ENCODE measurements at places on chromosomes 7 and 10. TPM values are rescaled to one million over a fixed set of nuclear protein-coding genes. Genes with fewer than 3 reads are reported as not detected.

The C7orf33 gene
- polyA plus RNA-seq = not detected

GRCh38 chr10:3887885-3888476 is 103.0 kb upstream of the KLF6 start:
- no peak for DNase-seq

The CAV2 gene
- 85.2 TPM for polyA plus RNA-seq

DNA sequence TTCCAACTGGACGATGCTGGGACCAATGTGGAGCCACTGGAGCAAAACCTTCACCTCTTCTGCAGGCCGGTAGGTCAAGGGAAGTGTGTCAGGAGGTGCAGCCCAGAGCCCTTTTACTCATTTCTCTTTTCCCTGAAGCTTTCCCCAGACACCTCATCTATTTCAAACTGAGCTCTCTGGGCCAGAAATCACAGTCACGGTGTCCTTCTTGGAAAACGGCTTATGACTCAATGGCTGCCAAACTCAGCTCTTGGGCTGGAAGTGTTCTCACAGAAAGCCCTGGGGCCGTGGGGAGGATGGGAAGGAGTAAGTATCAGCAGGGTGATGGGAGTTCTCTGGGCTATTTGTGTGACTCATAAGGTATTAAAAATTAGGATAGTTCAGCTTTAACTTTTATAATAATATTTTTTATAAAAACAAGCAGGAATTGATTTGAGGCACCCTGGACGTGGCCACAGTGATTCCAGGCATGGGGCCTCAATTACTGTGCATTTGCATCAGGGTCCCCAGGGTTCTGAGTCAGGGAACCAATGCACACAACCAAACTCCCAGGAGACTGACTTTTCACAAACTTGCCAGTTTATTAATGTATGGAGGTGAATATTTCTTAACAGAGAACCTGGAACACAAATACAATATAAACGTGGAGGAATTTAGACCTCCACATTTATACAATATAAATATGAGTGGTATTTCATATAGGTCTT is 187.4 kb upstream of the TMEM72 start:
- DNase-seq = peak; percentile 49

GRCh38 chr10:19941206-19941880 is 125.1 kb downstream of the PLXDC2 start:
- no peak for DNase-seq

- no peak for DNase-seq
These were observed 37.3 kb downstream of the PLPP4 start for GRCh38 chr10:120494313-120494710.

- DNase-seq = no peak
These were observed 435.8 kb downstream of the EXOC4 start for GRCh38 chr7:133688483-133689239.

The ELOVL3 gene
- 0.12 TPM for polyA plus RNA-seq

DNA sequence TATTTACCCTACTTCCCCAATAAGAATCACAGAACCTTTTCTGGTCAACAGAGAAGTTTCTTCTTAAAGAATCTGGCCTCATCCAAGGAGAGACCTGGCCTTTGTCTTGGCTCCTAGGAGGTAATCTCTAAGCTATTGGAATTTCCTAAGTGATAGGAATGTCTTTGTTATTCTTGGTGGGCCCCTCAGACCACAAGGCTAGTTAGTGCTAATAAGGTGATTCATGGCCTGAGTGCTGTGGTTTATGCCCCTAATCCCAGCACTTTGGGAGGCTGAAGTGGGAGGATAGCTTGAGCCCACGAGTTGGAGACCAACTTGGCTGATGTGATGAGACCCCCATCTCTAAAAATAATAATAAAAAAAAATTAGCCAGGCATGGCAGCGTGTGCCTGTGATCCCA is 60.0 kb upstream of the CYP2C18 start:
- DNase-seq = no peak

- no peak for DNase-seq
These were observed 127.2 kb upstream of the MGMT start for GRCh38 chr10:129339841-129340240.

DNA sequence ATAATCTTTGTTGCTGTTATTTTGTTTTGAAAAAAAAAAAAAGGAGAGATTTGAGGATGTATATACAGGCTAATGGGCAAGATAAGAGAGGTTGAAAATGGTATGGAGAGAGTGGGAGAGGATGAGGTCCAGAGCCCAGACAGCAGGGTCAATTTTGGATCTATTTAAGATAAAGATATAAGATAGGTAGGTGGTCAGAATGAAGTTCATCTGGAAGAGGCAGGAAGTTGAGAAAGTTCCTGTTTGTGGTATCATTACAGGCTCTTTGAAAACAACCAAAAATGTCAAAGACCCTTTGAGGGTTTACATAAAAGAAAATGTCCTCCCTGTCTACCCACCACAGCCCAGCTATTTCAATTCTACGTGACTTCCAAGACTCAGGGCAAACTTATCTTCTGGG is 7.5 kb downstream of the CEP41 start:
- DNase-seq = no peak

- no peak for DNase-seq
These were observed 19.6 kb upstream of the CNTNAP2 start for GRCh38 chr7:146096994-146097393.

The ITIH5 gene
- 30.9 TPM for polyA plus RNA-seq

GRCh38 chr10:59272061-59272460 is 90.3 kb downstream of the FAM13C start:
- no peak for DNase-seq

GRCh38 chr7:2273866-2274265 is 31.8 kb downstream of the NUDT1 start:
- no peak for DNase-seq

The LIPJ gene
- polyA plus RNA-seq = 0.39 TPM

- no peak for DNase-seq
These were observed 34.5 kb downstream of the VIM start for GRCh38 chr10:17262502-17262901.

The SERPINE1 gene
- 6.5 TPM for polyA plus RNA-seq

DNA sequence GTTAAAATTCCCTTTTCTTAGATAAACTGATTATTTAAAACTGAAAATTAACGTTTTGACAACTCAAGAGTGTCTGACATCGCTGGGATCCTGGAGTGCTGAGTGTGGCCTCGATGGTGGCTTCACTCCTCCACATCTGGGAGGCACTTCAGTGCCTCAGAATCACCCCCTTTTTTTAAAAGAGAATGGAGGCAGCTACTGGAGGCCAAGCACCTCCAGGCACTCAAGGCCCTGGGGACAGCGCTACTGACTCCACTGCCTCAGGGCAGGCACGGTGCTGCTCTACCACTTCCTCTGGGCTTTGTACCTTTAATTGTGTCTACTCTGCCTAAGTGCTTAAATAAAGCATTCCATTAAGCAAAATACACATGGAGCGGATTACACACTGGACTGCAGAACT is 27.2 kb upstream of the NCAPG2 start:
- DNase-seq = no peak

DNA sequence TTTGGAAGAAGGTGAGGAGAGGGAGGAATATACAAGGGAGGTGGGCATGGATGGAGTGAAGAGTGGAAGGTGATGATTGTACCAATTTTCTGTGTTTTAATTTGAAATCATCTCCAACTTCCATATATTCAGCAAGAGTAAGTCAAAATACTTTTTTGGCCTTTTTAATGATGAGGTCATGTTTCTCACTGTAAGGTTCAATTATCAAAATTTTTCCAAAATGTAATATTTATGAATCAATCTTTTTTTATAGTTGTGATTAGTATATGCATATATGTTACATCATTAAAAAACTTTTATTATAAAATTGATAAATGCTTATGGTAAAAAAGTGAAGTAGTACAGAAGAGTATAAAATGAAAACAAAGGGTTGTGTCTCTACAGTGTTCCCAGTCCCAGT is 40.7 kb downstream of the PRKAR2B start:
- DNase-seq = no peak

DNA sequence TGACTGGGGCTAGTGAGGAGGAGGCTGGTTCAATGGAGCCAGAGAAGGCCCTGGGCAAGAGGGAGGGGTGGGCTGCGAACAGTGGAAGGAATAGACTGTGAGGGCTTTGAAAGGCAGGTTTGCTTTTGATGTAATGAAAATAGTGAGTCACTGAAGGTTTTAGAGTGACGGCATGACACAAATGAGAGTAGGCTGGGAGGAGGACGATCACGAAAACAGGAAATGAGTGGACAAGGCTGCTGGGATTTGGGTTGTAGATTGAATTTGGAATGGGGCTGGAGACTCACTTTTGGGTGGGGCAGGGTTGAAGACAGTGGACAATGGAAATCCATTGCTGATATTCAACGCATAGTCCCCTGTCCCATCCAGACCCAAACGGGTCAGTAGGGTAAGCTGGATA is 139.6 kb downstream of the CDH23 start:
- DNase-seq = no peak

DNA sequence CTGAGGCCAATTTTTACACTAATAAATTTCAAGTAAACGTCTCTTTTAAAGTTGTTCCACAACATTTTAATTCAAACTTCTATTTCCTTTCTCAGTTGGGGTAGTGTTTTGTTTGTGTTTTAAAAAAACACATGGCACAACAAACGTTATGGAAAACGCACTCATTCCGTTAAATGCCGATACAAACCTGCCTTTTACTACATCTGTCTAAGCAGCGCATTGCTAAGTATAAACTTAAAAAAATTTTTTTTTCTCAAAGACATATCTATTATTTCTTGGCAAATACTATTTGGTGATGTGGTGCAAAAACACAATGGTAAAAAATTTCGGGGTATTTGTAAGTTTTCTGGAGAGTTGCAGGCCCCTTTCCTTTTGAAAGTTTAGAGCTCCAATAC is 1.4 kb downstream of the SKIDA1 start:
- no peak for DNase-seq

- DNase-seq = no peak
These were observed 561.8 kb upstream of the LRRN3 start for GRCh38 chr7:110529175-110529574.

The ABCB1 gene
- polyA plus RNA-seq = 1.0 TPM

The IKZF5 gene
- polyA plus RNA-seq = 25.3 TPM

Data from left lung (tissue), 14 donors.